ENCODE measurements at places on chromosomes 6 and 20. TPM values are rescaled to one million over a fixed set of nuclear protein-coding genes. Genes with fewer than 3 reads are reported as not detected.

DNA sequence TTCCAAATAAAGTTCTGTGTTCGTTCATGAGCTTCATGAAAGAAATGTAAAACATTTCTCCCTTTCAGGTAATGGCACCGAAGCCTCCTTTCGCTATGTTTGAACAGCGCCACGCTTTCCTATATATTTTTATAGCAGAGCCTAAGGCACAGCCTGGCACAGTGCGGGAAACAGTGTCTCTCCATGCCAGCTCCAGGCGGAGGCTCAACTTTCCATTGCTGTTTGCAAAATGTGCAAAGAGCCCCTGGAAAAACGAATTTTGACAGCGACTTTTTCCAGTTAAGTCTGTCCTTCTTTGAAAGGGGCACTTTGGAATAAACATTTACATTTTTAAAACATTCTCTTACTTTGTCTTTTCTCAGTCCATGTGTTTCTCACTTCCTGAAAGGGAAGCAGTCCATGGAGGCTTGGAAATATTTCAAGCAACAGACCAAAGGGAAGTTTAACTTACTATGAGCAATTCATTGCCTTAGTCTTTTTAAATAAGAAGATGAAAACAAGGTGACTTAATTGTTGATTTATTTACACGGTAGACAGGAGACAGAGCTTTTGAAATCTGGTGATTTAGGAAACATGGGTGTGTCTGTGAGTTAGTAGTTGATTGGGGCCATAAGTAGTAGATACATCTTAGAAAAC, 769 bp downstream of the CCN6 start:
- DNase-seq = no peak

GRCh38 chr6:45678285-45678607, 300.5 kb upstream of the SUPT3H start:
- DNase-seq = no peak

HLA-DQB1 gene
- 336 TPM for total RNA-seq

EXOC2 gene
- 22.1 TPM for total RNA-seq

- no peak for DNase-seq
Observed at GRCh38 chr6:142827369-142827768, 117.6 kb downstream of the HIVEP2 start.

DNA sequence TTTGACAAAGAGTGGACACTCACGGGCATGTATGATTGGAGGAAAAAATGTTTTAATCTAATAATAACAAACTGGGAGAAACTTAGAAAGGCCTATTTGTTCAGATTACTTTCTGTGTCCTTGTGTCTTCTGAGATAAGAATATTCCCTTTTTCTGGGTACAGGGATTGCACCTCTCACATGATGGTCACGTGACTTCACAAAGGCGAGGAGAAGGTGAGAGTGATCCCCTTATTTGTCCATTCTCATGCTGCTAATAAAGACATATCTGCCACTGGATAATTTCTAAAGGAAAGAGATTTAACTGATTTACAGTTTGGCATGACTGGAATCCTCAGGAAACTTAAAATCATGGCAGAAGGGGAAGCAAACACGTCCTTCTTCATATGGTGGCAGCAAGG, 989.7 kb upstream of the FLRT3 start:
- no peak for DNase-seq

DNA sequence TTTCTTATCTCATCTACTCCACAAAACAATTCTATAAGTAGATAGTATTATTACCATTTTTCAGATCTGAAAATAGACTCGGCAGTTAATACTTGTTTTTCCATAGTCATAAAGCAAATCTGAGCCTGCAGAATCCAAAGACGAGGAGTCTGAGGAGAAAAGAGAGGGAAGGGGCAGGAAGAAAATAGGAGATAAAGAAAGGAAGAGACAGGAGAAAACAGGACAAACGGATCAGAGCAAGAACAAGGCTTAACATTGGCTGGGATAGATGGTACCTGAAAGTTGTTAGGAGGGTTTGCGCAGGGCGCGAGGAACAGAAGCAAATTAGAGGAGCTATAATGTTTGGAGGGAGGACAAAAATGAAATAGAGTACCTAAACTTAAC, 639 bp upstream of the PPIL1 start:
- no peak for DNase-seq

GRCh38 chr6:114042267-114043016, 71.5 kb upstream of the HDAC2 start:
- DNase-seq = no peak

All from thymus (tissue), 14 donors.